ENCODE measurements at places on chromosomes 16 and 17.
A peak's percentile ranks its signal among the peaks of the same experiment; 100 is the strongest.

- DNase-seq, result no peak
Observed at GRCh38 chr16:4859900-4860255, 12.6 kb downstream of the UBN1 start.

DNA sequence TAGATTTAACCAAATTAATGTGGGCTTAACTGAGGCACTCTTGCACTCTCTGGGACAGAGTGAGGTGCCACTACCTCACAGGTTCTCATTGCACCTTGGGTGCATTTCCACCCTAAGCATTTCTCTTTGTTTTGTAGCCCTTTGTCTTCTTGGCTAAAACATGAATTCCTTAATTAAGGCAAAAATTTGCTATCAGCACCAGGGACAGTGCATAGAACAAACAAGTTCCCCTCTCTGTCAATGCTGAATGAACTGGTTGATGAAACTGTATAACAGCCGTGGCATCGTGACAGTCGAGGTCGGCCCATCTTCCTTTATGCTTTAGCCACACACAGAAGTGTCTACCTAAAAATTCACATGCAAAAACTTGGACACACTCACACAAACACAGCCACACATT, 74.8 kb downstream of the HS3ST2 start:
- no peak for DNase-seq

DNA sequence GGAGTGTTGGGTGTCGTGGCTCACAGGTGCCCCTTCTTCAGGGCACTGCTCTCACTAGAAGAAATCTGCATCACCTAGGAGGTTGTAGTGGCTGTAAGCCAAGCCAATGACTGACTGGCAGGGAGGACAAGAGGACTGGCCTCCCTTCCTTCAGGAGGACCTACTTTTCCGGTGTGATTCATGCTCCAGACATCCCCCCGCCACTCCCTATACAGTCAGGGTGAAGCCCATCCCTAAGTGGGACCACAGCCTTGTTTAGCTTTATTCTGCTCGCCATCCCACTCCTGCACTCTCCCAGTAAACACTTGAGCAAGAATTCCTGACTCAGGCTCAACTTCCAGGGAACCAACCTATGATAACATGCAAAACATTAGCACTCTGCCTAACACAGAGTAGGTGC, 67.0 kb downstream of the PLCG2 start:
- DNase-seq, result no peak

- DNase-seq, result no peak
Observed at GRCh38 chr17:74283371-74283673, 9.3 kb downstream of the DNAI2 start.

- no peak for DNase-seq
Observed at GRCh38 chr17:18179196-18179595, 4.4 kb upstream of the ALKBH5 start.

DNA sequence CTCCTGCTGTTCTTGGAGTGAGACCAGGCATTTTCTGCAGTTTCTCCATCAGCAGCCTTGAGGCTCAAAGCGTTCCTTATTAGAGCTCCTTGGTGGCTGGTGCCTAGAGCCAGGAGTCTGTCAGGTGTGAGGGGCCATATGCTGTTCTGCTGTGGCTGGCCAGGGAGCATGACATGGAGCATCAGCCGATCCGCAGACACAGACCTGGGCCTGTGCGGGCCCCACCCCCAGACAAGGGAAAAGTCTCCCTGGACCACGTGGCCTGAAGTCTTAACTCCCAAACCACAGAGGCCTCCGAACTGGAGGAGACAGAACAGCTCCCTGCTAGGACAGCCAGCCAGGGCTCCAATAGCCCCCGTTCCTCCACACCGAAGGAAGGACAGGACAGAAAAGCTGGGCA, 162.7 kb upstream of the CIBAR2 start:
- no peak for DNase-seq

DNA sequence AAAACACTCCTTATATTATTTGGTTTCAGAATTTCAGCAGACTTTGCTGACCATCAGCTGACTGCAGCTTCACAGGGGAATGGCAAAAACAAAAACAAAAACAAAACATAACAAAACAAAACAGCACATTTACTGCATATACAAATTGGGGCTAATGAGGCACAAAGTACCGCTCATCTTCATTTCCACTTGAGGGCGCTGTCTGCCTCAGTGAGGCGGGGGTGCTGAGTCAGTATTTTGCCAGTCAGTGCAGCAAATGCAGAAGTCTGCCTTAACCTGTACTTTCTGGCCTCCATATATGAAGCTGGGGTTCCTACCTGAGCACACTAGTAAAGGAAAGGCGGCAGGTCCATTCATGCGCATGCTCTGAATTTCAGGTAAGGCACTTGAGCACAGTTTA, 13.5 kb upstream of the DYNLRB2 start:
- DNase-seq, result peak; percentile 58

DNA sequence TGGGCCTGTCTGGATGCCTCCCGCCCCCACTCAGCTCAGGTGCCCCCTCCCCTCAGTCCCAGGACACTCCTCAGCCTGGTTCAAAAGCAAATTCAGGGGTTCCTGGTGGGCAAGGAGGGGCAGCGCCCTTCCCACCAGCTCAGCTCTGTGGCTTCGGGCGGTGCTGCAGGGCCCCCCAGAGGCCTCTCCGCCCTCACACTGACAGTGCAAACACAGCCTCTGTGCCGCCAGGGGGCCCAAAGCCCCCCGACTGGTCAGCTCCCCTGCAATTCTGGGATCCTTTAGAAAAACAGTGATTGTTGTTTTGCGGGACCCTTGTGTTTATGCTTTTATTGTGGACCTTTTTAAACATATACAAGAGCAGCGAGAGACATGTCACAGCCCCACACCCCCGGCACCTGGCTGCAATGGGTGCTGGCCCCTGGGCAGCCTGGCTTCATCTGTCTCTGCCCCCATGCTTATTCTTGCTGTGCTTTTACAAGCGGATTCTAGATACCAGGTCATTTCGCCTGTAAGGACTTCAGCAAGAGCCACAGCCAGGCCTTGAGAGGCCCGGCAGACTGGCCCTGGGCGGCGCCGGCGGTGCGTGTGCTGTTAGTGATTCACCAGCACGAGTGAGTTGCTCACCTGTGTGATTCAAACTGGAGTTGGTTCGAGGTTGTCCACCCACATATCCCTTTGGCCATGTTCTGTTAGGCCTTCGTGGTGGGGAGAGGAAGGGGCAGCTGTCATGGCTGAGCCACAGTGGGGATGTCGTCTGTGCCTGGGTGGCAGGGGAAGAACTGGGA, 21.2 kb downstream of the ZNF469 start:
- no peak for DNase-seq

GRCh38 chr17:61360318-61360943, 39.2 kb upstream of the TBX2 start:
- DNase-seq, result no peak

- DNase-seq, result no peak
Observed at GRCh38 chr17:61997664-61998063, 67.4 kb downstream of the MED13 start.

DNA sequence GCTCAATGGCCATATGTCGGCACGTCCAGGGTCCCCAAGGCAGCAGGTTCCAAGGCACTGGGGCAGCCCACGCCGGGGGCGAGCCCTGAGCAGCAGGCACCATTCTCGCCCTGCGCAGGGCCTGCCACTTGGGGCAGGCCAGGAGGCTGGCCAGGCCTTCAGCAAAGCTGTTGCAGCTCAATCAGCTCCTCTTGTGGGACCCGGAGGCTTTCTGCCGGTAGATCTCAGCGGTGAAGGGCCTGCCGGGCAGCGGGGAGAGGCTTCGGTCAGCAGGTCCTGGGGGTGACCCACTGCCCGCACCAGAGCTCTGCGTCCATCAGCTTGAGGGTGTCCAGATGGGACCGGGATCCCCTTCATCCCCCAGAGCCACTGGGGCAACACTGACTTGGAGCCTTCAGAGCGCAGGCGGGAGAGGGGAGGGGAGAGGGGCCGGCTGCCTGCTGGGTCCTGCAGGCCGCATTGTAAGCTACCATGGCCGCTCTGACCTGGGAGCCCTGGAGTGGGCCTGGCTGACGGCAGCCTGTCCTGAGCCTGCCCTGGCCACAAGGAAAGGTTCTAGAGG, 9.5 kb upstream of the RASD1 start:
- no peak for DNase-seq

- DNase-seq, result no peak
Observed at GRCh38 chr17:58228679-58229078, 9.6 kb upstream of the MKS1 start.

DNA sequence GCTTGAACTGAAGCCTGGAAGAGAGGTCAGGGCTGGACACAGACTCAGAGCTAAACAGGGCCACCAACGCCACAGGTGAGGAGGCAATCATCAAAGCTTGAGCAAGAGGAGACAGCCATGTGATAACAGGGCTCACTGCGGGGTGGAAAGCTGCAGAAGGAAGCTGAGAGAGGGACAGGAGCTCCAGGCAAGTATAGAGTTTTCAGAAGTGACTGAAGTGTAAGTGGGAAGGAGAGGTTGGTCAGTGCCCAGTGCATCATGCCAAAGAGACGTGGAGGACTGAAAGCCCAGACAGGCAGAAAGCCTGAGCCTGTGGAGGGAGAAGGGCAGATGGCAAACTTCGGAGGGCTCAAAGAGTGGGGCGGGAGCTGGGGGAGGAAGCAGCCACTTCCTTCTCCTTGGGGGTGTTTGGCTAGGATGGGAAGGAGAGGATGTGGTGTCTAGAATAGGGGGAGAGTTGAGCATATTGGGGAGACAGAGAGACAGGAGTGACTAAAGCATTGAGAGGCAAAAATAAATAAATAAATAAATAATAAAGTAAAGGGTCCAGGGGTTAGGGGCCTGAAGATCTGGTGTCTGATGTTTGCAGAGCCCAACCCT, 2.6 kb downstream of the KIFC3 start:
- DNase-seq, result no peak

DNA sequence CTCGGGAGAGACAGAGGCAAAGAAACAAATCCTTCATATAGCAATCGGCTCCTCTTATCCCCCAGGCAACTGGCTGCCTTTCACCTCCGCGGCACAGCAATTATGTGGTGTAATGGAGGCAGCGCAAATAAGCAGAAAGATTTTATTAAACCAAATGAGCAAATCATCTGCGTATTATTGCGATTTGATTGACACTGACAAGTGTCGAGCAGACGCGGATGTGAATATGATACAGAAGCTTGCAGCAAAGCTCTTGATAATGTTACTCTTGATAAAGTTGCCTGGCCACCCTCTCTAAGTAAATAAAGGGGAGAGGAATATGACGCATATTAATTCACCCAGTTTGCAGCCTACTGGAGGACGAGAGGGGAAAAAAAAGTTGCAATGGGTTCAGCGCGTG, 26.5 kb upstream of the AKTIP start:
- no peak for DNase-seq

DNA sequence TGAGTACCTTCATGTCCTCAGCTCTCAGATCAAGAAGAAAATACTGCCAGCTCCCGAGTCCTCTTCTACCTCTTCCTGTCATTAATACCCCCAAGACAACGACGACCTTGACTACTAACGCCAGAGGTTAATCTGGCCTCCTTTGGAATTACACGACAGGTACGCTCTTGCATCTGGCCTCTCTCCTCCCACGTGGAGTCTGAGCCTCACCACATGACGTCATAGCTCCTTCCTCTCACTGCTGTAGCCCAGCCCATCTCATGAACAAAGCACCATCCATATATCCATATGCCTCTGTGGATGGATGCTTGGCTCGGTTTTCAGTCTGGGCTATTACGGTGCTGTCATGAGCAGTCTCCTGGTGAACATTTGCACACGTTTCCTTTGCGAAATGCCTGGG, 110.2 kb upstream of the TNRC6C start:
- DNase-seq, result no peak

DNA sequence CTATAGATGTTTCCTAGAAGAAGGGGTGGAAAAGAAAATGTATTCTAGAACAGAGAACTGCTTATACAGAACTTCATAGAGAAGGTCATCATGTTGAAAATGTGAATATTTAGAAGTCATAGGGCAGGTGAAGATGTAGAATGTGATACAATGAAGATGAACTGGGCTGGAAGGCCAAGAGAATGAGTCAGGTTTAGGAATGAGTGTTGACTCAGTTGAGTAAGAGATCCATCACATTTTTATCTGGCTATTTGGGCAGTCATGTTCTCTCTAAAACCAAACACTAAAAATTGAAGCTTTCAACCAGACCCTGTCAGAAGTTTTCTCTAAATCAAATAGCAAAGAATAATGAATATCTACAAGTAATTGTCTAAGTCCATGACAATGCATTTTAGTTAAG, 660.5 kb downstream of the KCNJ2 start:
- DNase-seq, result no peak

DNA sequence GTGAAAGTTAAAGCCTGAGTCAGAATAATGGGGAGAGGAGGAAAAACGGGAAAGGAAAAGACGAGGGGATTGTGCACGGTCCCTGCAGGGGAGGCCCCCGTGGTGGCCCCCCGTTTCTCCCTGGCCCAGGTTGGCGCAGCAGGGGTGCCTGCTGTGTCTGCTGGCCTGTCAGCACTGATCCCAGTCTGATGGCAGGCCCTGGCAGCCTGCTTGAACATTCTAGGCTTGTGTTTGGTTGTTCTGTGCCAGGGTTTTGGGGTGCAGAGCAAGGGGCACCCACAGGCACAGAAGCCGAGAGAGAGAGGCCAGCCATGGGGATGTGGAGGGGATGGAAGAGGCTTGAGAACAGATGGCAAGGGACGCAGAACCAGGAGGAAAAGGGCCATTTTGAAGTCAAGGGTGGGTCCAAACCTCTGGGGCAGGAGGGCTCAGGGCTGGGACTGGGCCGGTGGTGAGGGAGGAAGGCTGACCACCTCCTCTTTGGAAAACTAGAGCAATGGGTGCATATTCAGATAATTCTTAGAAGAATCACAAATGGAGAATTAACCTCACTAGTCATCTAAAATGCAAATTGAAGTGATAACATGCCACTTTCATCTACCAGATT, 35.9 kb downstream of the TBX4 start:
- no peak for DNase-seq

- DNase-seq, result no peak
Observed at GRCh38 chr16:984736-985636, 3.4 kb downstream of the SOX8 start.

DNA sequence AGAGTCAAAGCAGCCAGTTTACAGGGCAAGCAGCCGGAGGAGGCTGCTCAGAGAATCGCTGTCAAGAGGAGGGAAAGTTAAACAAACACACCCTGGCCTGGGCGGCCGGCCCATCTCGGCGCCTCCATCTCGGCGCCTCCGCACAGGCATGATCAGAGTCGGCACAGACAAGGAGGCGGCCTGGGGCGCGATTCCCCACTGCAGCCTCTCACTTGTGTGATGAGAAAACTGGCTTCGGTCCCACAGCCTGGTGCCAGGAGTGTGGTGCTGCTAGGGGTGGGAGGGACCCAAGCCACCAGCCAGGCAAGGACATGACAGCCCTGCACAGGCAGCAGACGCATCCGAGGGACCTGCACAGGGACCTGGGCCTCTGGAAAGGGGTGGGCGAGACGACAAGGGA, 17.7 kb downstream of the SLC38A10 start:
- no peak for DNase-seq

DNA sequence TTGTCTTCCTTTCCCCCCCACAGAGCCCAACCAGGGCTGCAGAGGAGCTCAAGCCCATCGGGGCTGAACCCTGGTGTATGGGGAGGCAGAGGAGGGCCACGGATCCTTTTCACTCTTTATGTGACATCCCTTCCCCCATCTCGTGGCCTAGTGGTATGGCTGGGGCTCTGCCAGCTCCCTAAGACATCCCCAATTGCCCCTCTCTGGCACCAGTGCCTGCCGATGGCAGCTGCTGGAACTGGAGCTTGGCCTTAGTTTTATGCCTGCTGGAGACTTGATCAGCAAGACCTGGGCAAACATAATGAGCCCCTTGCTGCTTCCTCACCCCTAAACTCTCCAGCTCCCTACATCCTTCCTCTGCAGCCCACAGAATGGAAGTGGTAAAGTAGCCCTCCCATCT, 8.0 kb upstream of the TOP2A start:
- DNase-seq, result no peak

All from GM20000 (cell line).